ENCODE measurements at places on chromosomes 12 and 14. TPM values are rescaled to one million over a fixed set of nuclear protein-coding genes. Genes with fewer than 3 reads are reported as not detected.

DNA sequence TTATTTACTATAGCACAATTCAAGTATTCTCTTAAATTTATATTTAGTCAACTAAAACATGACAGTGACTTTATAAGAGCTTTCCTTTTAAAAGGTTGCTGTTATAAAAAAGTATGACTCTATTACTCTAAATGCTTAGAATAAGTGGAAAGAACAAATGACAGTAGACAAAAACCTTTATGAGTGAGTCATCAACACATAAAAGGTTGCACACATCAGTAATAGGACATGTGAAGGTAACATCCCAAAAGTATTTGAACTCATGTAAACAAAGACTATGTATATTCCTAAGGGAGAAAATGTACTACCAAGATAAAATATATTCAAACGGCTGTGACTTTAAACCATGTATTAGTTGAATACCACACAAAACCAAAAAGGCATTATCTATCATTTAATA, 98.8 kb downstream of the PAWR start:
- H3K36me3 ChIP-seq = no peaks in the 10 kb centered on the region
- no peaks in the 10 kb centered on the region for H3K27me3 ChIP-seq
- no peak overlapping the region for H3K27ac ChIP-seq
- H3K4me3 ChIP-seq = no peak overlapping the region

GRCh38 chr12:16324772-16325171, 22.7 kb upstream of the MGST1 start:
- H3K27ac ChIP-seq = no peak overlapping the region
- H3K27me3 ChIP-seq = no peaks in the 10 kb centered on the region
- DNase-seq = no peak
- H3K36me3 ChIP-seq = no peaks in the 10 kb centered on the region
- H3K4me1 ChIP-seq = no peaks in the 10 kb centered on the region

GRCh38 chr14:57049848-57050247, 218.9 kb downstream of the EXOC5 start:
- no peak overlapping the region for H3K4me3 ChIP-seq
- H3K27ac ChIP-seq = no peak overlapping the region
- no peaks in the 10 kb centered on the region for H3K36me3 ChIP-seq
- H3K4me1 ChIP-seq = no peaks in the 10 kb centered on the region
- no peaks in the 10 kb centered on the region for H3K27me3 ChIP-seq

- no peak overlapping the region for H3K27ac ChIP-seq
- H3K27me3 ChIP-seq = no peaks in the 10 kb centered on the region
- no peaks in the 10 kb centered on the region for H3K36me3 ChIP-seq
- H3K4me1 ChIP-seq = no peaks in the 10 kb centered on the region
These were observed 171.8 kb upstream of the ATF7IP start for GRCh38 chr12:14193639-14194038.

GRCh38 chr14:99780690-99781089, 12.5 kb upstream of the EML1 start:
- DNase-seq = no peak
- H3K27me3 ChIP-seq = no peaks in the 10 kb centered on the region
- H3K36me3 ChIP-seq = no peaks in the 10 kb centered on the region
- H3K27ac ChIP-seq = no peak overlapping the region

GRCh38 chr14:77406718-77407117, 16.6 kb downstream of the NOXRED1 start:
- H3K27ac ChIP-seq = no peak overlapping the region
- no peak for DNase-seq
- H3K36me3 ChIP-seq = peaks cover 2% of the 10 kb centered on the region
- H3K4me1 ChIP-seq = no peaks in the 10 kb centered on the region
- H3K27me3 ChIP-seq = no peaks in the 10 kb centered on the region
- H3K4me3 ChIP-seq = no peak overlapping the region

DNA sequence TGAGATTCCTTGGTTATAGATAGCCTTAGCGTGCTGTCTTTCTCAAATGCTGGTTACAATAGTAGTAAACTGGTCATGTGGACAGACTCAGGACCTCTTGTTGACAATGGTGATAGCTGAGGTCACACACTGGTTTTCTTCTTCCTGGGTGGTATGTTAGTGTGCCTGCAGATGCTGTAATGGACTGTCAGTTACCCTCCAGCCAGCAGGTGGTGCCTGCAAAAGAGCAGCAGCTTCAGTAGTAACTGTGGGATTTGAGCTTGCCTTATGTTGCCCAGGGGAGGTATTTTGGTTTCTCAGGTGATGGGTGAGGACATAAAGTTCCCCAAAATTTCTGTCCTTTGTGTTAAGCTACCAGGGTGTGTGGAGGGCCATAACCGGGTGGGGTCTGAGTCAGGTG, 33.7 kb upstream of the SCAF11 start:
- no peaks in the 10 kb centered on the region for H3K27me3 ChIP-seq
- DNase-seq = no peak
- H3K4me3 ChIP-seq = no peak overlapping the region
- H3K27ac ChIP-seq = no peak overlapping the region

- H3K4me3 ChIP-seq = no peak overlapping the region
- H3K27ac ChIP-seq = no peak overlapping the region
- H3K36me3 ChIP-seq = no peaks in the 10 kb centered on the region
- no peaks in the 10 kb centered on the region for H3K4me1 ChIP-seq
- no peak for DNase-seq
- no peaks in the 10 kb centered on the region for H3K27me3 ChIP-seq
These were observed 12.4 kb upstream of the HHIPL1 start for GRCh38 chr14:99632410-99633035.

DNA sequence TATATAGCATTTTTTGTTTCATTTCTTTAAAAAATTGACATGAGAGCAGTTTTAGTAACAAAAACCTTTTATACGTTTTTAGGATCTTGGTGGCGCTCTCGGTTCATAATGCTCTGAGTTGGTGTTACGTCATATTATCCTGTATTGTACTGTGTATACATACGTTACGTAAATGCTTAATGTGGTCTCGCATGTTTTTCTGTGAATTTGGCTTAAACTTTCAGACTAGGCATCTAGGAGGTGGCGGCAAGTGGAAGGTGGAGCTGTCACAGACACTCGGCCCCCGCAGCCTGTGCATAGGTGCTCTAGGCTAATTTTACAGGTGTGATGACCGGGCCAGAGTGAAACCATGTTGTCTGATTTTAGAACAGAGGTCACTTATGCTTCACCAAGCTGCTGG, 60.0 kb downstream of the PPP2R5C start:
- DNase-seq = no peak
- no peaks in the 10 kb centered on the region for H3K27me3 ChIP-seq
- H3K4me3 ChIP-seq = no peak overlapping the region
- no peaks in the 10 kb centered on the region for H3K4me1 ChIP-seq
- peaks cover 8% of the 10 kb centered on the region for H3K36me3 ChIP-seq

DNA sequence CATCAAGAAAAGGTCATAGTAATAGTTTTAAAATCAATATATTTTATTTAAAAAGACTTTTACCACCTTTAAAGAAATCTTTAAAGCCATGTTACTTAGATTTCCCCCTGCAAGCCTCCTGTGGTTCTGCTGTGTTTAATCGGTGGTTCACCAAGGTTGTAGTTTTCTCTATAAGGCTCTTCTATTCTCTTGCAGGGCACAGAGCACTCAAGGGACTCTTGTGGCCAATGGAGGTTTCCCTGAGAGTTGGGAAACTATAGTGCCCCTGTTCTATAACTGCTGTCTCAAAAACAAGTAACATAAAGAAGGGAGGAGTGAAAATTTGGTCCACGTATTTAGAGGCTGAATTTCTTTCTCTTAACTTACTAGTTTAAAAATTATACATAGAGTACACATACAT, 25.0 kb downstream of the DACT1 start:
- H3K4me1 ChIP-seq = no peaks in the 10 kb centered on the region
- H3K27me3 ChIP-seq = no peaks in the 10 kb centered on the region
- H3K36me3 ChIP-seq = no peaks in the 10 kb centered on the region
- DNase-seq = no peak
- H3K27ac ChIP-seq = no peak overlapping the region
- H3K4me3 ChIP-seq = no peak overlapping the region

DNA sequence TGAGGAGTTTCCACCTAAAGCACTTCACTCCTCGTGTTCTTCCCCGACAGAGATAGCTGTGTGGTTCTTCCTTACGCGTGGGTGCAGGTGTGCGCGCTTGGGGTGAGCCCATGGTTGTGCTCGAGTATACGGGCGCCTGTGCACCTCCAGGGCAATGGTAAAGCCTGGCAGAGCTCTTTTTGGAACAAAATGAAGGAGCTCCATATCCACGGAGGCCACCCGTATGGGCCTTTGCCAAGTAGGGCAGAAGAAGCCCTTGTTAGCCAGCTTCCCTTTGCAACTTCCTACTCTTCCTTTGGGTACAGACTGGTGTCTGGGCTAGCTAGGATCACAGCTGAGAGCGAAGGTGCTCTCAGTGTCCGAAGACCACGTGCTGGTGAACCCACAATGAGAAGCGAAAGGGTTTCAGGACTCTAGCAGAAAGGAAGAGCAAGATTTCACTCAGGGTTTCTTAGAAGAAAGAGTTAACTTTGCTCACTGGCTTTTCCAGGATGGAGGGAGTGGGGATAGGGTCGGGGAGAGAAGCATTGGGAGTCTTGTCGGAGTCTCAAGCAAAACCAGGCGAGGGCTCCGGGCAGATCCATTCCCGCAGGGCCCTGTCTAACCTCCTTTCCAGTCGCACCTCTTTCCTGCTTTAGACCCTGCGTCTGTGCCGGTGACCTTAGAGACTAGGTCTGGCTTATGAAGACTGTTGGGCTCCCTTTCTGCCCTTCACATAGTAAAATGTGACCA, 960 bp upstream of the LRFN5 start:
- peak overlapping the region; percentile 16 for H3K27ac ChIP-seq
- H3K27me3 ChIP-seq = no peaks in the 10 kb centered on the region
- peak overlapping the region; percentile 95 for H3K4me3 ChIP-seq
- peaks cover 10% of the 10 kb centered on the region for H3K4me1 ChIP-seq
- H3K36me3 ChIP-seq = no peaks in the 10 kb centered on the region
- peak; percentile 81 for DNase-seq

DNA sequence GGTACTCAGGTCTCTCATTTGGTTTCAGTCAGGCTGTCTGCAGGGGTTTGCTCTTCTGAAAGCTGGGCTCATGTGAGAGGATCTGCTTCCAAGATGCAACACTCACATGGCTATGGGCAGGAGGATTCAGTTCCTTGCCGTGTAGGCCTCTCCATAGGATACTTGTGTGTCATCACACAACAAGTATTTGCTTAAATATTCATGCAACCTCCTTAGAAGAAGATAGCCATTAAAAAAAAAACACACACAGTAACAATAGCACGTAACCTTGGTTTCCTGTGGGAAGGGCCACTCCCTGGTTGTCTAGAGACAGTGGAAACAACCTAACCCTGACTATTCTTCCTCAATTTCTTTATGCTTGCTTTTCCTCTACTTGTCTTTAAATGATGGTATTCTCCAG, 31.8 kb upstream of the CLEC4E start:
- H3K27me3 ChIP-seq = no peaks in the 10 kb centered on the region
- H3K27ac ChIP-seq = no peak overlapping the region
- H3K4me3 ChIP-seq = no peak overlapping the region
- DNase-seq = no peak
- H3K36me3 ChIP-seq = no peaks in the 10 kb centered on the region

- no peaks in the 10 kb centered on the region for H3K4me1 ChIP-seq
- no peak for DNase-seq
- H3K4me3 ChIP-seq = no peak overlapping the region
These were observed 70.5 kb downstream of the PRIMA1 start for GRCh38 chr14:93717668-93718320.

- H3K27ac ChIP-seq = no peak overlapping the region
- H3K36me3 ChIP-seq = no peaks in the 10 kb centered on the region
- no peaks in the 10 kb centered on the region for H3K27me3 ChIP-seq
- peak overlapping the region; percentile 99 for H3K4me3 ChIP-seq
These were observed 604 bp upstream of the MAGOHB start for GRCh38 chr12:10614056-10614370.

GRCh38 chr12:3003357-3003992, 44.3 kb downstream of the TEAD4 start:
- no peak overlapping the region for H3K4me3 ChIP-seq
- H3K27me3 ChIP-seq = no peaks in the 10 kb centered on the region
- no peak for DNase-seq
- H3K27ac ChIP-seq = no peak overlapping the region

DNA sequence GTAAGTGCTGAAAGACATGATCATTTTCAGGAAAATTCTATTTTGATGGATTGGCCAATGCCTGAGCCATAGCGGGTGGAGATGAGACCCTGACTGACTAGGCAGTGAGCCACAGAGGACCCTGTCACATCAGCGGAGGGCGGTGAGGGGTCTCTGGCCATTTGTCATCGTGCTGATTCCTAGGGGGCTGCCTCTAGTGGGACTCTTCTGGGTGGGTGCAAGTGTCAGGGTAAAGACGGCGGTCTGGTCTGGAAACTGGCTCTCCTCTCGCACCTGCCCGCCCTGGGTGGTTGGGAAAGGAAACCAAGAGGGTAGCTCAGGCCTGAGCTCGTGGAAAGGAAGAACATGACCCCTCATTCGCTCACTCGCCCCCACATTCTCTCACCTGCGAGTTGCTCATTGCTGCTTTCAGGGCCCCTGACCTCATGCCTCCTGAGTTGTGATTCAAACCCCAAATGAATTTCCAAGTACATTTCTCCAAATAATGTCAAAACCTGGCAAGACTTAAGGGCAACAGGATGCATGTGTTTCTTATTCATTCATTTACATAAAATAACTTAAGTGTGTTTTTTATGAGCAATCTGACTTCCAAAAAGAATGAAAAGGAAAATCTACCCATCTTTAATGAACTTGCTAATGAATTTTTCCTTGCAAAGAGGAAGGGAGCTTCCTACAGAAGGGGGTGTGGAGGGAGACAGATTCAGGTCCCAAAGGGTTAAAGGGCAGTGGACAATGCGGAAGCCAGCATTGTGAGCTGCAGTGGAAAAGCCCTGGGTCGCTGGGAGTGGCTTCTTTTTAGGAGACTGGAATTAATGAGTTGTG, 12.8 kb downstream of the MEG3 start:
- H3K27me3 ChIP-seq = no peaks in the 10 kb centered on the region
- H3K36me3 ChIP-seq = no peaks in the 10 kb centered on the region
- H3K4me3 ChIP-seq = no peak overlapping the region
- H3K4me1 ChIP-seq = no peaks in the 10 kb centered on the region
- no peak overlapping the region for H3K27ac ChIP-seq

- no peak for DNase-seq
- H3K27me3 ChIP-seq = no peaks in the 10 kb centered on the region
- H3K27ac ChIP-seq = no peak overlapping the region
- H3K4me1 ChIP-seq = peaks cover 2% of the 10 kb centered on the region
- H3K4me3 ChIP-seq = no peak overlapping the region
- H3K36me3 ChIP-seq = no peaks in the 10 kb centered on the region
These were observed 292.6 kb upstream of the SYT1 start for GRCh38 chr12:78571953-78572352.

GRCh38 chr14:50839691-50840090, 8.7 kb upstream of the NIN start:
- no peak overlapping the region for H3K4me3 ChIP-seq
- H3K27ac ChIP-seq = no peak overlapping the region
- H3K36me3 ChIP-seq = no peaks in the 10 kb centered on the region
- no peaks in the 10 kb centered on the region for H3K4me1 ChIP-seq
- no peak for DNase-seq

GRCh38 chr12:32477714-32478113, 78.4 kb downstream of the FGD4 start:
- H3K4me1 ChIP-seq = no peaks in the 10 kb centered on the region
- no peak overlapping the region for H3K4me3 ChIP-seq
- H3K27ac ChIP-seq = peak overlapping the region; percentile 6

Gene TTC9
- total RNA-seq = 5.2 TPM

Gene RNFT2
- total RNA-seq = 6.8 TPM

Gene OR6C75
- total RNA-seq = not detected

Gene PLEKHD1
- 0.25 TPM for total RNA-seq

Gene CLEC14A
- 37.6 TPM for total RNA-seq

Gene MSI1
- total RNA-seq = 1.3 TPM

All from kidney (tissue), 22 donors.